ENCODE measurements at places on chromosomes 1 and 21.

- no peak for DNase-seq
Measured at GRCh38 chr1:45669379-45669778, 17.0 kb downstream of the GPBP1L1 start.

DNA sequence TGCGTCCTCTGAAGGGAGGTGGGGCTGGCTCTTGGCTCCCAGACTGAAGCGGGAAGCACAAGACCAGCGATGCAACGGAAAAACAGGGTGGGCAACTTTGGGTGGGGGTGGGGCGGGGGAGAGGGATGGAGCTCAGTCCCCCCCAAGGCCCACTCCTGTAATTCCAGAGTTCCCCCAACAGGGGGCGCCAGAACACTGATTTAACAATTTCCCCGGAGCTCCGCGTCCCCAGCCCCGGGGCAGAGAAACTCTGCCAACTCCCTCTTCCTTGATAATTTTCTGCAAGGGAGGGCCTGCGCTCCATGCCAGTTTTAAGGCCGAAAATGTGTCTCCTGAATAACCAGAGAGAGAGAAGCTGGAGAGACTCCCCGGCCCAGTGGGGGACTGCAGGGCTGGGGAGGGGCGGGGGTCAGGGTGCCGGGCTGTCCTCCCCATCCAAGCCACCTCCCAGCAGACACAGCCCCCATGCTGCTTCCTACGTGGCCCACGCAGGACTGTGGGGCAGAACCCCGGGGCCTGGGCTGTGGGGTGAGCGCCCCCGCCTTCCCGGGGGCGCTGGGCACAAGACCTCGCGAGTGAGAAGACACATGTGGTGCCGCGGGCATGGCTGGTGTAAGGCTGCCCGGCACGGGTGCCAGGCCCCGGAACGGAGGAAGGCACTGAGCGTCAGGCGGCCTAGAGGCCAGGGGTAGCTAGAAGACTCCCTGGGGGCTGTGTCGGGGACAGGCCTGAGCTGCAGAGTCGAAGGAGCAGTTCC is 51.4 kb downstream of the KIF21B start:
- DNase-seq = peak; percentile 26

GRCh38 chr1:106319612-106320011 is 736.9 kb upstream of the PRMT6 start:
- no peak for DNase-seq

DNA sequence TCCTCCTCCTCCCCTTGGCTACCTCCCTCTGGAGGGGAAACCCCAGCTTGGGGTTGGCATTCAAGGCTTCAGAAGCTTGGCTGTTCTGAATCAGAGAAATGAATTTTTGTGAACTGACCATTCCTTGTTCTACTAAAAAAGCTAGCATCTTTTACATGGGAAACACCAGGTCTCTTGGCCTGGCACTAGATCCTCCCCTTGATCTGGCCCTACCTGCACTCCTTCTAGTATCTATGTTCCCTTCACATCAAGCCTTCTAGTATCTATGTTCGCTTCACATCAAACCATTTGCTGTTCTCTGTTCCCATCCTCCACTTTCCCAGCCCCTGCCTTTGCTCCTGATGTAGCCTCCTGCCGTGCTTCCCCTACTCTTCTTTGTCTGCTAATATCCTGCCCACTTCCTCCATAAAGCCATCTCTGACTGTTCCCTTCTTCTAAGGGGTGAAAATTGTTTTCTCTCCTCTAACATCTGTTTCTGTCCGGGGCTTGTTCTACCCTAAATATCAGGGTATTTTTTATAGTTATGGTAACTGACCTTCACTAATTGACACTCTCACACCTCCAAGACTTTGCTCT is 25.8 kb downstream of the FAM151A start:
- DNase-seq = no peak

GRCh38 chr1:77271852-77272580 is 9.8 kb upstream of the AK5 start:
- DNase-seq = no peak

DNA sequence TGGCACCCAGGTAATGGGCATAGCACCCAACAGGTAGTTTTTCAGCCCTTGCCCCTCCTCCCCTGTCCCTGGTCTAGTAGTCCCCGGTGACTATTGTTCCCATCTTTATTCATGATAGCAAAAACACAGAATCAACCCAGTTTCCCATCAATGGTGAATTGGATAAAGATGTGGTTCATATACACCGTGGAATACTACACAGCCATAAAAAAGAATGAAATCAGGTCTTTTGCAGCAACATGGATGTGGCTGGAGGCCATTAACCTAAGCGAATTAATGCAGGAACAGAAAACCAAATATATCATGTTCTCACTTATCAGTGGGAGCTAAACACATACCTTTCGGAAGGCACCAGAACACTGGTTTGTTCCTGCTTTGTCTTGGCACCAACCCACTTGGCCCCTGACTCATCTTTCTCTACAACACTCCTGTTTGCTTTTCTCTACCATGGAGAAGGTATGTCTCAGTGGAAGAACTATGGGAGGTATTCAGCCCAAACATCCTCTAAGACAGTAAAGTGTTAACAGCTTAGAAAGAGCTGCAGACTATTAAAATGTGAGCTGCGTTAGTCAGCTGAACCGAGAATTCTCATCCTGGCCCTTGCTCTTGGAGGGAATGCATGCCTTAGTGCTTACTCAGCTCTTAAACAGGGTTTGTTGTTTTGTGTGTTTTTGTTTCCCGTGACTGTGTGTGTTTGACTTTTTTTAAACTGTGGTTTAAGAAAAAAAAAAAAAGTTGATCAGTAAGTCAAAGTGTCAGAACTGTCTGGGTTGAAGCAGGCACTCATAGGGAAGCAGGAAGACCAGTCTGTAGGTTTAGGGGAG is 203.0 kb downstream of the TOMM20 start:
- no peak for DNase-seq

GRCh38 chr1:198933515-198934222 is 294.8 kb downstream of the PTPRC start:
- no peak for DNase-seq

GRCh38 chr1:150162582-150162861 is 12.8 kb downstream of the PLEKHO1 start:
- no peak for DNase-seq

DNA sequence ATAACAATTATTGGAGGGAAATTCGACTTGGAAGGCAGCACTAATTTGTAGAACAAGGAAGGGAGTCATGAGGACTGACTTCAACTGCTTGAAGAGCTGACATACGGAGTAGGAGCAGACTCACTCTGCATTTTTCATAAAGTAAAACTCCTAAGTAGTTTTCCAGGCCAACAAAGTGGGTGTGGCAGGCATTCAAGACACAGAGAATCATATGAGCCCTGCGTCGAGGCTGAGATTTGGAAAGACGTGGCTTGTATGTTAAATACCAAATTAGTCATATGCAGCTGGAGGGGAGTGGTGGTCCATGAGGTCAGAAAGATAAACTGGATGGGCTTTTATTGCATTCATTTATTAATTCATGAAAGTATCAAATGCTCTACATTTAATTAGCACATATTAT is 255.7 kb upstream of the JUN start:
- DNase-seq = no peak

- DNase-seq = no peak
Measured at GRCh38 chr21:36981977-36982700, 15.7 kb upstream of the HLCS start.

- DNase-seq = no peak
Measured at GRCh38 chr1:208455821-208456220, 211.6 kb upstream of the PLXNA2 start.

DNA sequence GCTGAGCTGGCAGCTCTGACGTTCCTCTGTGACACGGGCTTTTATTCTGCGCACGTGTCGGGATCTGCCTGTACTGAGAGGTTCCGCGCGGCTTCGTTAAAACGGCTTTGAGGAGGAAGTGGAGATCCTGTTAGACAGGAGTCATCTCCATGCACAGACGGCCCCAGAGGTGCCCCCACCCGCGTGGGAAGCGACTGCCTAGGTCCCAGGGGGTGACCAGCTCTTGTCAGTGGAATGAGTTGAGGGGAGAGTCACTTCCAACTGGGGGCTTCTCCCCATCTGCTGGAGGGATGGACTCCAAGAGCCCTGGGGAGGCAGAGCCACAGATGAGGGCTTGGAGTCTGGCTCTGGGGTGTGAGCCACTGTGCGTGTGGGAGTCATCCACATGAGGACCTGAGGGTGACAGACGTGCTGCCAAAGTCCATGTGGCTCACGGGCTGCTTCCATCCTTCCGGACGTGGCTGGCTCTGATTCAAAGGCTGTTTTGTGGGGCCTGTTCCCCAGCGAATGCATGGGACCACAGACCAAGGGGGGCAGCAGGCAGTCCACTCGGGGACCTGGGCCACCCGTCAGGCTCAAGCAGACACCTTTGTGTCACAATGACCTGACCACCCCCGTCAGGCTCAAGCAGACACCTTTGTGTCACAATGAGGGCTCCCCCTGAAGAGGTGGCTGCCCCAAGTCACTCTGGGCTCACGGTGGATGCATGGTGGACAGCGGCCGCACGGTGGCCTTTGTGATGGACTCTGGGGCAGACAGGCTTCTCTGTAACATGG is 26.8 kb downstream of the PTTG1IP start:
- no peak for DNase-seq
